ENCODE measurements at places on chromosomes 4 and X.

GRCh38 chr4:76791479-76791878, 106.5 kb downstream of the SOWAHB start:
- no peak for DNase-seq

DNA sequence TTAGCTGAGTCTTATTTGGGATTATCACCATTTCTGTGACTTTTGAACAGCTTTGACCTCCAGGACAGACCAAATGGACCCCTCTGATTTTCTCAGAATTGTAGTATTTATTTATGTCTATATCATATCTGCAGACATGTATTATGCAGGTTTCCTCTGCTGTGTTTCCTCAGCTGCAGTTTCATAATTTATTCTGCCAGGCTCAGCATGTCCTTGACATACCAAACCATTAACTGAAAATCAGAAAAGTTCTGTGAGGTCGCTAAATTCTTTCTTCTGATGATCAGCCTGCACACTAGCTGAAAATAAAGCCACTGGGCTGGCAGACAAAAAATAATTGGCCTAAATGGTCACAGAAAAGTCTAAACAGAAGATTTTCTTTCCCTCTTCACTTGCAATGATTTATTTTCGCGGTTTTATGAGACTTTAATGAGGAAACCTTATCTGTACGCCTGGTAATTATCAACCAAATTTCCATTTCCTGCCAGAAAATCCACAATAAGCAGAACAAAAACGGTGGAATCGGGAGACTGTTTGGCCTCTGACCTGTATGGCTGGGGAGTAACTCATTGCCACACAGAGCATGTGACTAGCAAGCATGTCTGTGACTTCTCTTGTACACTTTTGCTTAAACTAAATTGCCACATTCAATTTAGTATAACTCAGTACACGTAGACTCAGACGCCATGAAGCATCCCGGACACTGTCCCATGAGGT, 150.9 kb downstream of the ENPP6 start:
- DNase-seq, result no peak

DNA sequence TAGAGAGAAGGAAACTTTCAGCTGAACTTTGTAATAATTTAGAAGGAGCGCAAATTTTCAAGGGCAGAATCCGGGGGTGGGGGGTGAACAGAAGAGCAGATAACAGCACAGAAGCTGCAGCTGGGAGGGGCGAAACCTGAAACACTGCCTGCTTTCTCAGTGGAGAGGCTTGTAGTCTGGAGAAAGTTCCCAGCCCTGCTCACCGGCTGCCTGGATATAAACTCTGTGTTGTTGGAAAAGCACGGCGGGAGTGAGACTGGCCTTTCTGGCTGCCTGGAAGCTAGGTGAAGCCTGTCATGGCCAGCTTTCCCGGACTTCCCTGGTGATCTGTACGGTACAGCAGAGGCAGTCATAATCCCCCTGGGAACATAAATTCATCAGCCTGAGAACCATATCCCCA, 1352.1 kb upstream of the DIAPH2 start:
- no peak for DNase-seq

- DNase-seq, result no peak
Observed at GRCh38 chrX:117274965-117275364, 812.2 kb upstream of the CT83 start.

- no peak for DNase-seq
Observed at GRCh38 chr4:99835942-99836341, 19.3 kb downstream of the DAPP1 start.

DNA sequence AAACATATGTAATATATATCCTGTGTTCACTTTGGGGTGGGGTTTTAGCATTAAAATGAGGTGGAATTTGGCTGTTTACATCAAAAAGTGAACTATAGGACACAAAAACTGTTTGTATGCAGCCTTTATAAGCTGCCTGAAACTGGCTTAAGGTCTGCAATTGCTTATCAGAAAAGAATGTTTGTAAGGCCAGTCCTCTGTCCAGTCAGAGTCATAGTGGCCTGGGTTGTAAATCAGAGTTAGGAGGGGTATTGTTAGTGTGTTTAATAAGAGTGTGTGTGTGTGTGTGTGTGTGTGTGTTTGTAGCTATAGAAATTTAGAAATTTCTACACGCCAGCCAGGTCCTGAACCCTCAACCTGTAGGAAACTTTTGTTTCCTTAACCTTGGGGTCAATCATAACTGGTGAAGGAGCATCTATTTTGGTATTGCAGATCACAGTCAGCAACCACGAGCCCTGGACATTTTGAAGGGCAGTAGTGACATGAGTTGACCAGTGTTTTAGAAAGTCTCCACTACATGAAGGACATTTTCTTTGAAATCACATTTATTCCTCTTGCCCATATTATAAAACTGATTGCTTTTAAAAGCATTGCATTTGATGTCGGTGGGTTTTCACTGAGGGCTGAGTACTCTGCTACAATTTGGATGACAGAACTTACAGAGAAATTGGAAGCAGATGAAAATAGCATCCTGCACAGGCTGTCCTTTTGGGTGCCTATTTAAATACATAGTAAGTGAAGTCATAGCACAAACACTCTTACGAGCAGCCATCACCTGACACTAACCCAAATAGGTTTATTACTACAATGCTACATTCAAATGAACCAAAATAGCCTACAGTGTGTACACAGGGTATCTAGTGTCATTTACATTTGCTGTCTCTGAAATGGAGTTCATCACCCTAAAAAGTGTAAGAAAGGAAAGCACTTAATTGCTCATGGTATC, 11.2 kb upstream of the TMEM154 start:
- DNase-seq, result peak; percentile 38

- DNase-seq, result no peak
Observed at GRCh38 chrX:64996805-64997204, 20.6 kb upstream of the ZC4H2 start.

DNA sequence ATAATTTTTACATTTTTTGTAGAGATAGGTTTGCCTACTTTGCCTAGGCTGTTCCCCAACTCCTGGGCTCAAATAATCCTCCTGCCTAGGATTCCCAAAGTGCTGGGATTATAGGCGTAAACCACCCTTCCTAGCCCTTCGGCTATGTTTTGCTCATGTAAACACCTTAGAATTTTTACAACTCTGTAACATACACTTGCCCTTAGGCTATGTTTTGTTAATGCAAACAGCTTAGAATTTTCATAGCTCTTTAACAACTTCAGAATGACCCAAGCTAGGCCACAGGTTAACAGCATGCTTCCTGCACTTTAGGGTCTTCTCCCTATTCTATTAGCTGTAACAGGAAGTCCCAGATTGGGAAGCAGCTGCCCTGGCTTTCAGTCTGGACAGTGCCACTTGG, 24.2 kb downstream of the KLHL15 start:
- DNase-seq, result no peak

DNA sequence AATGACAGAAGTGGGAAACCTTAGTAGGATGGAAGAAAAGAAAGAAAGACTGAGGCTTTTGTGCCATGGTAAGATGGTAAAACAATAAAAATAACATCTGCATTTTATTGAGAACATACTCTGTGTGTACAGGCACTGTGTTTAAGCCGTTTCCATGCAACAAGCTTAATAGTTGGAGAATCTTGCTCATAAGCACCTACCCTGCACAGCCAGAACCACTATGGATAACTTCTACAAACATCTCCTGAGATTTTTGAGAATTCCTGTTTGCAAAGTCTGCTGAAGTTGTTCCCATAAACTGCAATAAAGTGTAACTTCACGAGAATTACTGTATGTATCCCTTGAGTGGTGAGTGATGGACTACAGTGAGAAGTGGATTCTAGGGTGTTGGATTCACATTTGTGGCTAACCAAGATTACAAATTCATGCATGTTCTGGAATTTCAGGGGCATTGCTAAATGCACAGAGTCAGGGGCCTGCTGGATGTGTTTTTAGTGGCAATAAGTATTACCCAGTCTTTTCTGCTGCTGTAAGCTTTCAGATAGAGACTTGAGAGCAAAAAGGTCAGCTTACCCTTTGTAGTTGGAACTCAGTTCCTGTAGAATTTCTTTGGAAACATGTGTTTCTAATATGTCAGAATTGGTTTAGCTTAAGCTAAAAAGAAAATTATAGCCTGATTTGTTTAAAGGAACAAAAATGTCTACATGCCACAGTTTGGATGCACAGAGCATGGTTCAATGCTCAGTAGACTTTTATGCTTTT, 132.5 kb downstream of the AFF1 start:
- DNase-seq, result no peak

Measured in iris pigment epithelial cell (primary cell).